ENCODE measurements at places on chromosomes 6 and 20. TPM values are rescaled to one million over a fixed set of nuclear protein-coding genes. Genes with fewer than 3 reads are reported as not detected.

The ABRACL gene
- 133 TPM for total RNA-seq

The DYNLT2 gene
- 2.8 TPM for total RNA-seq

The DNMT3B gene
- total RNA-seq, result 6.2 TPM

The PSORS1C1 gene
- 3.4 TPM for total RNA-seq

The PTK6 gene
- 2.0 TPM for total RNA-seq

The NHLRC1 gene
- total RNA-seq, result not detected

The ADGRF5 gene
- 0.19 TPM for total RNA-seq

The GNAS-AS1 gene
- total RNA-seq, result 1.8 TPM

The COL21A1 gene
- not detected for total RNA-seq

The FBXO30 gene
- 7.2 TPM for total RNA-seq

The SCAND1 gene
- total RNA-seq, result 140 TPM

The BANF2 gene
- not detected for total RNA-seq

The HTR1E gene
- total RNA-seq, result not detected

The CST3 gene
- 209 TPM for total RNA-seq

GRCh38 chr6:132479131-132479530 lies 33.8 kb downstream of the STX7 start:
- DNase-seq, result no peak

DNA sequence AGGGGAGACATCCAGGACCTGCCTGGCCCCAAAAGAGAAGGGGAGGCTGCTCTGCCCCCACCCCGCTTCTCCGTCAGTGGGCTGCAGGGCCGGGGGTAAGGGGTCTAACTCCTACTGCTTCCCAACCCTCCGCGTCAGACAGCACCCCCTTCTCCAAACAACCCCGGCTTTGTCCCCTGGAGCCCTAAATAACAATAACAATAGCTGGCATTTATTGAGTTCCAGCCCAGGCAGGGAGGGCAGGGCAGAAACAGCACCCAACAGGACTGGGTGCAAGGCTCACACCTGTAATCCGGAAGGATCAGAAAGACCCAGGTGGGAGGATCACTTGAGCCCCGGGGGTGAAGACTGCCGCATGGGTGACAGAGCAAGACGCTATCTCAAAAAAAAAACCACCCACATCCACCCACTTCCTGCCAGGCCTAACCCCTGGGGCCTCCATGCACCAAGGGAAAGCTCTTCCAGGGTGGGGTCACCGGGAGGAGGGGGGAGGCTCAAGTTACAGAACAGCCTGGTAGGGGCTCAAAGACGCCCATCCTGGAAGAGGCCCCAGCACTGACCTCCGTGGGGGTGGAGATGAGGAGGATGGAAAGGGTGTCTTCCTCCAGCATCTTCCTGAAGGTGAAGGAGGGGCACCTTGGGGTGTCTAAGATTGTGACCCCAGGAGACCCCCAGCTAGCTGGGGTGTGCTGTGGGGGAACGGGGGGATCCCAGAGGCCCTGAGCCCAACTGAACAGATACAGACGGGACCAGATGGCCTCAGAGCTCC lies 1.3 kb upstream of the FNDC11 start:
- DNase-seq, result no peak

DNA sequence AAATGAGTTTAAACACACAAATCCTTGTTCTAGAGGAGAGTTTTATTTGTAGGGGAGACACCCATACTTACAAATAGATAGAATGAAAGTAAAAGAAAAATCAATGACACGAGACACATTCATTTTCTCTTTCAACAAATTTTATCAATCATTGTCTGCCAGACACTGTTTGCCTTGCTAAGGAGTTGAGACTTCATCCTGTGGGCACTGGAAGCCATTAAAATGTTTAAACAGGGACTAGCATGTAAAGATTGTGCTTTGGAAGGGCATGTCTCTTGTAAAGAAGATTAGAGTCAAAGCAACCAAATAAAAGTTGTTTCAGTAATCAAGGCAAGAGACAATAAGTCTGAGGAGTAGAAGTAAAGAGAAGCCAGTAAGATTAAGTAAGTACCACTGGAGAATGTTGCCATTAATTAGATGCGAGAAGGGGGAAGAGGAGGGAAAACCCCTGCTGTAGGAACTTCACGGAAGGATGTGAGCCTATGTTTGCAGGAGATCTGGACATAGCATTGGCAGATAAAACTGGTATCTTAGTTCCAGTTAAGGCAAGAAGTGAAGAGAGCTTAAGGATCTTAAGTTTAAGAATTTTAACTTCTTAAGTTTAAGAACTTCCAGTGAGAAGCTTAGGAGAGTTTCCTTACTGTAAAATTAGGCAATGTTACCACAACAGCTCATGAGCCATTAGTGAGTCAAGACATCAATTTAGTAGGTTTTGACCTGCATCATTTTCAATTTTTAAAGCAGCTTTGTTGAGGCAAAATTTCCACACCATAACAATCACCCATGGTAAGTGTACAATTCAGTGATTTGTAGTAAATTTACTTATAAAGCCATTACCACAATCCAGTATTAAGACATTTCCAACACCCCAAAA lies 117.0 kb upstream of the UST start:
- no peak for DNase-seq

DNA sequence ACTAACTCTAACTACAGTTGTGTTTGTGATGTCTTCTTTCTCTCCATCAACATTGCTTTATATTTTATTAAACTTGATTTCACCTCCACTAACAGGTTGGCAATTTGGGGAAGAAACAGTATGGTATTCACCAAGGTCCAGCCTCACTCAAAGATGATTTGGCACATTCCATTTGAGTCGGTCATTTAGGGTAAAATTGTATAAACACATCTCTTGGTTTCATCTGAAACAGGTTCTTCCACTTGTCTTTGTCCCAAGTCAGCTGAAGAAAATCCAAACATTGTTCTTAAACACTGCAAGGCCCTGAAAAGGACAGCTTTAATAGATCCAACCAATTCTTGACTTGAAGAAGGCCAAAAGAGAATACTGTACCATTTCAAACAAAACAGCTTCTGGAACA lies 104.9 kb upstream of the NT5E start:
- no peak for DNase-seq

DNA sequence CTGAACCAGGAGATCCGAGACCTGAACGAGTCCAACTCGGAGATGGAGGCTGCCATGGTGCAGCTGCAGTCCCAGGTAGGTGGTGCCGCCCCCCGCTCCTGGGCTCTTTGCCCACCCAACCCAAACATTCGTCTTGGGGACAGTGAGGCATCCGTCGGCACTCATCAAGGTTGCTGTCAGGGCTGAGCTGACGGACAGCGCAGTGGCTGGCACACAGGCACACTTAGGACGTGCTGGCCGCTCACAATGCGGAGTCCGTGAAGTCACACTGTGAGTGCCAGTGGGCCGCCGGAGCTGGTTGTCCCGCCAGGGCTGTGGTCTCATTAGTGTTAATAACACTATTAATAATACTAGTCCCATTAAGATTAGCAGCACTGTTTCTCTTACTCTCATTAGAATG lies 18.2 kb upstream of the PCMTD2 start:
- DNase-seq, result no peak

- no peak for DNase-seq
These were observed 224.7 kb downstream of the PLCB1 start for GRCh38 chr20:8356806-8357205.

DNA sequence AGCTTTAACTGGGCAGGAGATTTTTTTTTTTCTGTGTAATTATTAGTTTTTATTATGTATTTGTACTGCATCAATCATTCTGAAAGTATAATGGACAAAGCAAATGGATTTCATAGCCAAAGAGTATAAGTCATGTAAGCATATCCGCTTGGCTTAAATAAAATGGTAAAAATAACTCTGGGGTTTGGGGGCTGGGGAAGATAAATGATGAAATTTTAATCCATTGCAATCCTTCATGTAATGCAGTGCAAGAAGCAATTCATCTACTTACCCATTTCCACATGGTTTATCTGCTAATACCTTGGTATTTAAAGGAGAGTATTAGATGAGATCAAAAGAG lies 781.4 kb downstream of the QKI start:
- DNase-seq, result no peak

DNA sequence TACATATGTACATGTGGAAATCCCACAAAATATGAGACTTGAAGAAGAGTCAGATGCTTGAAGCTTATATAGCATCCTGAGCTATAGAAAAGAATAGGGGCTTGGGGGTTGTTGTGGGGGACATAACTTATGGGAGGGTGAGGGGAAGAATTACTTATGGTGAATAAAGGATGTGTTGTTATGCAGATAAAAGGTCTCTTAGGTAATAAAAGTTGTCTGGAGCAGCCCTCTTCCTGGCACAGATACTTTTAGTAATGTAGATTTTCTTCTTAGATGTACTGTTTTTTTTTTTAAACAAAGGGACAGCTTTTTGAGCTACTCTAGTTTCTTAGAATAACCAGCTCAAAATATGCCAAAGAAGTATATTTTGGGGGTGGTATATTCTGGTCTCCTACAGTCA lies 35.9 kb downstream of the CHMP4B start:
- no peak for DNase-seq

DNA sequence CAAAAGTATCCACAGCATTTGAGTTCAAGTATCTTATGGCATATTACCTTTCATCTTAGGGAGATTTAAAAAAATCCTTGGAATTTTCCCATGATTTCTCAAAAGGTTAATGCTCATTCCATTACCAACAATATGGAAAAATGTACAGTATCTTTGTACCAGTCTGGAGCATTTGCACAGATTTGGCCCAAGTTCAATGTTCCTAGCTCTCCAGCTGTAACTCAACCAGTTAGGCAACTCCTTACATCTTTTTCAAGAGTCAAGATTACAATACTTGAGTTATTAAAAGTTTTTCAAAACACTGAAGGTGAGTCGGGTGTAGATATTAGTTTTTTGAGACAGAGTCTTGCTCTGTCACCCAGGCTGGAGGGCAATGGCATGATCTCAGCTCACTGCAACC lies 1.0 kb downstream of the OR2J2 start:
- DNase-seq, result no peak

GRCh38 chr20:32069711-32070110 lies 17.7 kb downstream of the HCK start:
- DNase-seq, result no peak

- no peak for DNase-seq
These were observed 79.4 kb downstream of the CD24 start for GRCh38 chr6:106894978-106895702.

GRCh38 chr20:37619496-37619895 lies 74.3 kb upstream of the CTNNBL1 start:
- DNase-seq, result no peak

DNA sequence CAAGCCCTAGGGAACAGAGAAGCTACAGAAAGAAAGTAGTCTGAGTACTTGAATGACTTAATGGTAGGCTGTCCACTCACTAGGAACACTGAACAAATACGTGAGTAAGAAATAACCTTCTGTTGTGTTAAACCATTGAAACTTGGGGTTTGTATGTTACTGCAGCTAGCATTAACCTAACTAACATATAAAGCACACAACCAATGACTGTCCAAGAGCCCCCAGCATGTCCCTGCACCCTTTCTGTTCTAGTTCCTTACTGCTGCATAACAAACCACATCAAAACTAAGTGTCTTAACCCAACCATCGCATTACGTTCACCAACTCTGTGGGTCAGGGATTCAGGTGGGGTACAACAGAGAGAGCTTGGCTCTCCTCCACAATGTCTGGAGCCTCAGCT lies 10.5 kb upstream of the RNF8 start:
- no peak for DNase-seq

DNA sequence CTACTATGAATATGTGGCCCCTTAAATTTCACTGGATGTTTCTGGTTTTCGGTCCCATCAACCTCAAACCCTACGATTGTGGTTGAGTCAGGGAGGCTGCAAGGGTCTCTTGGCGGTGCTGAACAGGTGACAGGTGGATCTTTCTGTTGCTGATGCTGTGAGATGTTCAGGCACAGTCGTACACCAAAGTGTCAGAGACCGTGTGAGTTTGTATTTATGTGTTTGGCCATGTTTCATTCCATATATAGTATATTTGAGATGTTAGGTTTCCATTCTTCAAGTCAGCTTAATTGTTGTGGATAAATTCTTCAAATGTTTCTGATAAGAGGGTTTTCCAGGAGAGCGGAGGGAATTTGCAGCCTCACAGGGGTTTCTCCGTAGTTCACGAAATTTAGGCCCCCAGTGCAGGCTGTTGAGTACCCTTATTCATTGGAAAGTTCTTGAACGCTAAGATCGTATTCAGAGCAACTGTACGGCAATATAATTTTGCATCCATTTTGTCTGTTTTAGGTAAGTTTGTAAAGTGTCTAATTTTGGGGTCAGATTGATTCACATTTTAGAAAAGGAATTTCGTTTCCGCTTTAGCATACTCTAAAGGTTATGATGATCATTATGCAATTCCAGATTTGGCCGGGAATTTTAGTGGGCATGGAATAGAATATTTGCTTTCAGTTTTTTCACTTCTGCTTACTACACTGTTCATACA lies 1.2 kb downstream of the TAB2 start:
- peak; percentile 11 for DNase-seq

DNA sequence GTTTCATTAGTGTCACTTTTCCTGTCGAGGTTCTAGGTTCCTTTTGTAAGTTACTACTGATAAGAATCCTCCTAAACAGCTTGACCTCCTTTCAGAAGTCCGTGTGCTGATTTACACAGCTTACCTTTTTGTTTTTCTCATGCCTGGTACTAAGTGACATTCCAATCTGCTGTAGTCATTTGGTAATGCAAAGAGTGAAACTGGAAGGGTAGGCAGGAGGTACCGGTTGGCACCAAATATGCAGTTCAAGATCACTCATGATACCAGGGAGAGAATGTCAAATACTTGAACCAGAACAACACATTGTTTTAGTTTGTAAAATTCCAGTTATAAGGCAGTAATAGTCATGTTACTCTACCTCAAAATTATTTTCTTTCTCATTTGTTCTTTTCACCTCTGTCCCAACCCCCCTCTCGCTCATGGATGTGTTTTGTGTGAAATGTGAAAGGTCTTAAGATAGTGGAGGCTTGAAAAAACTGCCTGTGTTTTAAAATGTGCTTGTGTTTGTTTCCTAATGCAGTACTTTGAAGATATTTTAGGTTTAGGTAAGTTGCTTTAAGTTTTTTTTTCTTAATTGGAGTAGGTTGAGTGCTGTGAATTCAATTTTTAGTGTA lies 23.2 kb downstream of the AFDN start:
- peak; percentile 40 for DNase-seq

DNA sequence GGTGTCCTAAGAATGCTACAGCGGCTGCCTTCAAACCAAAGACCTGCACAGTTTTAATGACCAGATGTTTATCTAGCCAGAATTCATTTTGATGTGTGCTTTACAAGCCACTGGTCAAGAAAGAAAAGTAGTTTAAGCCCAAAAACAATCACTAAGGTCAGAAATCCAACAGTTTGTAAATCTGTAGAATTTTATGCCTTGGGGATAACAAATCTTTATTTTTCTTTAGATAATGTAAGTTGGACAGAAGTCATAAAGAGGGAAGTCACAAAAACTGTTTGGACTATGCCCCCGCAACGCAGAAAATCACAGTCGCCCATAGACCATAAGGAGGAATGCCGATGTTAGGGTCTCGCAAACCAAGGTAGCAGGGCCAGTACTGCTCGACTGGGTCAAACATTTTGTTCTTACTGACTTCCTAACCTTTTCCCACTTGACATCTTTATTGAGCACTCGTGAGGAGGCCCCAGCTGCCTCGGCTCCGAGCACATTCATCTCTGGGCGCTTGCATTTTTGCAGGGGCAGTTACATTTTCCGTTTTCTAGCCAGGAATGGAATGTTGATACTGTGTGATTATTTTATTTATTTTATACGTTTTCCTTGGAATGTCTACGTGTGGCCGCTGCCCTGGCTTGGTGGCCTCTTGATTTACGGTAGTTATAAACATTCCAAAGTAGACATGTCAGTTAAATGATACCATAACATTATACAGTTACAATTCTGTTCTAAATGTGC lies 56.7 kb upstream of the APCDD1L start:
- peak; percentile 81 for DNase-seq

All from A172 (cell line).